Activated T-cell treated with anti-CD3 and anti-CD28 coated beads for 1 hour (primary cell): ENCODE measurements at places on chromosomes 2 and 18.

GRCh38 chr2:20050646-20051531 is 539 bp downstream of the LAPTM4A start:
- DNase-seq = no peak

DNA sequence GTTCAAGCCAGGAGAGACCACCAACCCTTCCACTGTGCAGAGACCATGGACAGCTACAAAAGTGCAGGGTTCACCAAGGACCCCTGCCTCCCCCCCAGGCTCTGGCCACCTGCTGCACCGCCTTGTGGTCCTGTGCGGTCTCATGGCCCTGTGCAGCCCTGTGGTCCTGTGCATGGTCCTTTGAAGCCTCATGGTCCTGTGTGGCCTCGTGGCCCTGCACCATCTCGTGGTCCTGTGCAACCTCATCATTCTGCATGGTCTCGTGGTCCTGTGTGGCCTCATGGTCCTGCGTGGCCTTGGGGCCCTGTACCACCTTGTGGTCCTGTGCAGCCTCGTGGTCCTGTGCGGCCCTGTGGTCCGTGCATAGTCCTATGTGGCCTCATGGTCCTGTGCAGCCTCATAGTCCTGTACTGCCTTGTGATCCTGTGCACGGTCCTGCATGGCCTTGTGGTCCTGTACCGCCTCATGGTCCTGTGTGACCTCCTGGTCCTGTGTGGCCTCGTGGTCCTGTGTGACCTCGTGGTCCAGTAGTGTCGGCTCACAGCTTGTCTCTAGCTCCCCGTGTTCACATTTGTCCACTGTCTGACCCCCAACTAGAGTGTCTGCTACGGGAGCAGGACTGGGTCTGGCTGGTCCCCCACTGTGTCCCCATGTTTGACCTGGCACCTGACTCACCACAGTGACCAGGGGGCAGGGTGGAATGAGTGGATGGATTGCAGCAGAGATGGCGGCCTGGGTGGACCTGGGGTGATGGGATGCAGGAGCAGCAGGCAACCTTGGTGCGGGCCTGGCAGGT is 20.0 kb upstream of the OTOS start:
- DNase-seq = no peak

GRCh38 chr2:178915423-178916173 is 108.4 kb upstream of the TTN start:
- DNase-seq = no peak

DNA sequence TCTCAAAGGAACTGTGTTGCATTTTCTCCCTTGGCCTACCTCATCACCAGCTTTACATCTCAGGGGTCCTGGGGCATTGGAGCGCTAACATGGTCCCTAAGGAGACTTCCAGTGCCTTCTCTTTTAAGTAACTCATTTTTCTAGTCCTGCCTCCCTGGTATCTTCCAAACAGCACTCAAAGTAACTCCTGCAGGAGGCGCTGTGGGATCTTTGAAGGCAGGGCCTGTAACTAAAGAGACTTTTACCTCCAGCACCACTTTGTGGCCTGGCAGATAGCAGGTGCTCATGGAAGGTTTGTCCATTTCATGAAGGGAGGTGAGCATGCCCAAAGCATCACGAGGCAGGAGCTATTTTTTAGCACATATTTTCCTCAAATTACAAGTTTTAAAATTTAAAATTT is 411.0 kb upstream of the GYPC start:
- no peak for DNase-seq

DNA sequence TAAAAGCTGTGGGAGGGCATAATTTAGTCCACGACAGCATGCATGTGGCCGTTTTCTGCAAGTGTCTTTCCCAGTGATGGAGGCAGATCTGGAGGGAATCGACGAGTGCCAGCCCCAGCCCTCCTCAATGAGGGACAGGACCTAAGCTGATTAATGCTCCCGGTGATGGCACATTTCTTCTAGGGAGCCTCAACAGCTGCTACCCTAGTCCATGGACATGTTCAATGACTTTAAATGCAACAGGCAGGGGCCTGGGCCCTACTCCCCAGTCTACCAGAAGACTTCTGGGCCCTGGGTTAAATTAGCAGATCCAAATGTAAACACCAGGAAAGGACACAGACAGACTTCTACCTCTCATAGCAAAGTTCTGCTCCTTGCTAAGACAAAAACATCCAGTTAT is 155.1 kb downstream of the ACTR3 start:
- DNase-seq = no peak

DNA sequence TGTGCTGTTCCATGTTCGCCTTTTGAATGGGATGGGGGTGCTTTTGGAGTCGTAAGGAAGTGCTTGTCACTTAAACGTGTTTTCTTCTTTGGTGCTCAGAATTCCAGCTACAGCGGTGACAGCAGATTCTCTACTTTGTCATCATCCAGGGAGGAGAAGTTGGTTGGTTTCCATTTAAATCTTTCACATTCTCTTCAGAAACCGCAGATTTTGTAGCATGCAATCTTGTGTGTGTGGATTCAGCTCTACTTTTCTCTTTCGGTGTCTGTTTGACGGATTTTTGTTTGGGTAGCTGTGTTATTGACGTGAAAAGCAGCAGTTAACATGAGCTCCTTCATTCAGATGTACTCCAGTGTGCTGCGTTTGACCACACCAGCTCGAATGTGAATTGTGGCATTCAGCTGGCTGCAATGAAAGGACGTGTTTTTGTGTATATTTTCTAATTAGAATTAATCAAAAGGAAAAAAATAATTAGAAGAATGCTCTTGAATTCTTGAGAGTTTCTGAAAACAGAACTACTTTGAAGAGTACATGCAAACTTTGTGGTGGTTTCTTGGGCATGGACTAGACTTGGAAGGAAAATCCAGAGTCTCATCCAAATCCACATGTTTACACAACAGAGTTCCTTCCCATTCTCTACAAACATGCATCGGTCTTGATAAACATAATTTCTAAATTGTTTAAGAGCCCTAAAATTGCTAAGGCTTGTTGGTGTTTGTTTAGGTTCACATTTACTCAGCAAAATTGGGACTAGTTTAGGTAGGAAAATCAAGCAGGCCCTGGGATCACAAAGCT is 68.7 kb upstream of the RBM44 start:
- no peak for DNase-seq

DNA sequence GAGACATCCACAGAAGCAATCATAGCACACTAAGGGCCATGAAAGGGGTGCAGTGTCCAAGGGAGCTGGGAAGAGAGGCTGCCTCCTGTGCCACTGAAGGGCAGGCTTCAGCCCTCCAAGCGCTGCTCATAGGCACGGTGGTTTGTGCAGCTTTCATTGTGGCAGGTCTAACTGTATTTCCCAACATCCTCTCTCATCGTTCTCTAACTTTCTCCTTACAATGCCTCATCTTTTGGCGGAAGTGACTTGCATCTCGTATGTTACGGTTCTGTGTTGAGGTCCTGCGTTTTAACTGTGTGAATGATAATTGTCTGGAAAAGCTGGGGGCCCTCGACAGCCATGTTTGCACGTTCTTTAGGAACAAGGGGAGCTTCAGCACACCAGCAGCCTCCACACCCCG is 213.9 kb downstream of the GBX2 start:
- no peak for DNase-seq

- DNase-seq = no peak
These were observed 1.9 kb downstream of the PSMA8 start for GRCh38 chr18:26135548-26135947.

DNA sequence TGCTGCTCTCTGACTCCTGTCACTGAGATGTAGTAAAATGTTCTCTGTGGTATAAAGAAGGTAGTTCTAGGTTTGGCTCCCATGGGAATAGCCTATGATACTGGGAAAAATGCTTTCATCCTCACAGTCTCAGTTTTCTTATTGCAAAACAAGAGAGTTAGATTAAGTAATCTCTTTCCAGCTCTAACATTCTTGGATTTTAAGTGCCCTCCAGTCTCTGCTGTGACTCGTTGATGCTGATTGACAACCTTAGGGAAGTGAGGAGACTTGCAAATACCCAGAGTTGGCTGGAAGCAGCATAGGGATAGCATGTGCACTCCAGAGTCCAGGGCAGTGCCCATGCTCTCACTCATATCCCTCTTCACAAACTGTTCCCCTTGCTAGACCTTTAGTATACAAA is 534.9 kb downstream of the SLC4A3 start:
- DNase-seq = no peak

GRCh38 chr2:215687149-215688031 is 251.5 kb upstream of the FN1 start:
- no peak for DNase-seq

DNA sequence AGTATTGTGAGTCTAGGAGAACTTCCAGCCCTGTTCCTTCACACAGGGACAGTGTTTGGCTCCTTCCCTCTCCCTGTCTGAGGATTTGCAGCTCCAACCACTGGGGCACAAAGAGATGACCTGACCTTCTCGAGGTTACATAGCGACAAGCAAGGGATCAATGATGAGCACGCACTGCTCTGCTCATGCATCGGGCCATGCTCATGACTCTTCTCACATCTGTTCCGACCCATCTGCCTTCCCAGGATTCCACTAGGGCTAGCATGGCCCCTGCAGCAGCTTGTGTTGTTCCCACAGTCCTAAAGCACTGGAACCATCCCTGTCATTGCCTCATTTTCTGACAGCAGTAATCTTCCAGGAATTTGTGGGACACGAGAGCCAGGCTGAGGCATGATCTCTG is 78.8 kb upstream of the ARHGAP28 start:
- DNase-seq = no peak

DNA sequence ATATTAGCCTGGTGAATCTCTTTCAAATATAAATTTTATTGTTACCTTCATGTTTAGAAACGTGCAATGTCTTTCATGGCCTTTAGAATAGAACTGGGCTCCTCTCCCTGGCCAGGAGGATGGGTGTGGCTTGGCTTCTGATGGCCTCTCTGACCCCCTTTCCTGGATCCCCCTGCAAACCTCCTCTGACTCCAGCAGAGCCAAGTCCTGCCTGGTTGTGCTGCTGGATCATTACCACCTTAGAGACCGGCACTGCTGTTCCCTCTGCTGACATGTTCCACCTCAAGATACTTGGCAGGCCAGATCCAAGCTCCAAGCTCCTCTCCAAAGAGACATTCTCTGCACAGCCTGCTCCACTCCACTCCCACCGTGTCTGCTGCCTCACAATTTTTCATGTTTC is 823.8 kb upstream of the HS6ST1 start:
- DNase-seq = no peak
